Ovary (tissue), 10 donors: ENCODE measurements at places on chromosomes 5 and 9. TPM values are rescaled to one million over a fixed set of nuclear protein-coding genes. Genes with fewer than 3 reads are reported as not detected.

The CPLANE1 gene
- polyA plus RNA-seq = 10.8 TPM

The CCIN gene
- not detected for polyA plus RNA-seq

The RAB3C gene
- 3.4 TPM for polyA plus RNA-seq

The TMOD1 gene
- polyA plus RNA-seq = 56.8 TPM

The WDR38 gene
- polyA plus RNA-seq = not detected

The ZNF346 gene
- 24.8 TPM for polyA plus RNA-seq

The SLC6A7 gene
- 0.02 TPM for polyA plus RNA-seq

The PCDHB13 gene
- polyA plus RNA-seq = 3.1 TPM

The TOR2A gene
- polyA plus RNA-seq = 2.8 TPM

The IL4 gene
- polyA plus RNA-seq = not detected

The FOXI1 gene
- polyA plus RNA-seq = not detected

The LCN1 gene
- not detected for polyA plus RNA-seq

The PCDHGA8 gene
- 0.37 TPM for polyA plus RNA-seq

The TLX3 gene
- not detected for polyA plus RNA-seq

The DMRTA1 gene
- polyA plus RNA-seq = 0.22 TPM

The PCDHGA7 gene
- polyA plus RNA-seq = 1.3 TPM

The SLC22A4 gene
- 1.1 TPM for polyA plus RNA-seq

The SLC6A3 gene
- polyA plus RNA-seq = 0.56 TPM

The SPOCK1 gene
- polyA plus RNA-seq = 28.2 TPM

The NNT gene
- 51.9 TPM for polyA plus RNA-seq

The ZFAND5 gene
- 146 TPM for polyA plus RNA-seq

The PPP1R26 gene
- polyA plus RNA-seq = 3.4 TPM

The PDZD2 gene
- polyA plus RNA-seq = 22.7 TPM

The SLC36A2 gene
- polyA plus RNA-seq = not detected

The ANKRD31 gene
- polyA plus RNA-seq = 0.11 TPM

The HARS1 gene
- polyA plus RNA-seq = 38.9 TPM

The SIGMAR1 gene
- 92.4 TPM for polyA plus RNA-seq

The NSD1 gene
- polyA plus RNA-seq = 28.0 TPM

The SLC1A3 gene
- polyA plus RNA-seq = 36.7 TPM

The ECPAS gene
- 55.9 TPM for polyA plus RNA-seq

The PCDHB9 gene
- polyA plus RNA-seq = 3.3 TPM

The WNT8A gene
- not detected for polyA plus RNA-seq

The TAF11L10 gene
- not detected for polyA plus RNA-seq
